ENCODE measurements at places on chromosomes 5 and 9.

DNA sequence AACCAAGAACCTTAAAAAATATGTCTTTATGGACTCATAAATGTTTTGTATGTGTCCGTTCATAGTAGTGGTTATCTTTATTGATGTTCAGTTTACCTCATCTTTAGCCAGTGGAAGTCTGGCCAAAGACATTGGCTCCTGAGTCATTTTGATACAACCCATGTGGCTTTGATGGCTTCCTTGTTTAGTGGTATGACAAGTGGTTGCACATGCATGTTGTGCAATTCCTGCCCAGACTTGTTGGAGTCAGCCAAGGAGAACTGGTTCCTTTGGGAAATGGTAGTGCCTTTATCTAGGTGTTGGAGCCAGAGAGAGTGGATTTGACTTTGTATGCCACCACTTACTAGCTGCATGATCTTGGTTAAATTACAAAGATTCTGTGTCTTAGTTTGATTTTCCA is 94.3 kb downstream of the RPS23 start:
- no peak for DNase-seq

GRCh38 chr9:18976709-18977531 is 56.1 kb downstream of the SAXO1 start:
- peak; percentile 41 for DNase-seq

GRCh38 chr5:174655351-174655750 is 69.0 kb upstream of the MSX2 start:
- DNase-seq: no peak

GRCh38 chr9:20297646-20298084 is 324.6 kb downstream of the MLLT3 start:
- no peak for DNase-seq

GRCh38 chr5:116388564-116389258 is 185.9 kb downstream of the SEMA6A start:
- DNase-seq: no peak

GRCh38 chr5:142411656-142412425 is 87.0 kb upstream of the SPRY4 start:
- no peak for DNase-seq

- no peak for DNase-seq
These were observed 140.1 kb downstream of the COX7C start for GRCh38 chr5:86757824-86758223.

DNA sequence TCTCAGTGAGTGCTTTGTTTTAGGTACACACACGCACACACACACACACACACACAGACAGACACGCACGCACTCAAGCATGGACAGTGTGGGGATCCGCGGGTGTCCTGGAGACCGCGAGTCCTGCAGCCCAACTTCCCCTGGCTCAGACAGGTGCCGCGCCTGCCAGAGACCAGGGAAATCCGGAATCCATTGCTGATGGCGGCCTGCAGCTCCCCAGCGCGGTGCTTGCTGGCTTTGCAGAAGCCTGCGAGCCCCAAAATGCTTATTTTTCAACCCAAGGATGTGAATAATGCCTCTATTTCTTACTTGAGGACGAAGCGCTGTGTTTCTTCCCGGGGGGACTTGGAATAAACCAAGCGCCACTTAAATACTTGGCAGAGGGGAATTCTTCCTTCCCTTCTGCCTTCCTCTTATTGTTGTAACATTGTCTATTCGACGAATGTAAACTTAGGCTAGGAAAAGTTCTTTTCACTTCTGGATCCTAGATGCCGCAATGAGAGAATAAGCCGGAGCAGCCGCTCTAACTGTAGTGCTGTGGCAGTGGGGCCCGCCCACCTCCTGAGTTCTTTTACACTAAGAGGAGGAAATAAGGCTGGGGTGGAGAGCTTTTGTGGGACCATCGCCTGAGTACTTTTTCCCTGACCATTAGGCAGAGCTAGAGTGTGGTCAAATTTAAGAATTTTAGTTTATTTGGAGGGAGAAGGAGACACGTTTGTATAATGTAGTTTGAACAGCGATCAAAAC is 802 bp downstream of the ITGA2 start:
- no peak for DNase-seq

DNA sequence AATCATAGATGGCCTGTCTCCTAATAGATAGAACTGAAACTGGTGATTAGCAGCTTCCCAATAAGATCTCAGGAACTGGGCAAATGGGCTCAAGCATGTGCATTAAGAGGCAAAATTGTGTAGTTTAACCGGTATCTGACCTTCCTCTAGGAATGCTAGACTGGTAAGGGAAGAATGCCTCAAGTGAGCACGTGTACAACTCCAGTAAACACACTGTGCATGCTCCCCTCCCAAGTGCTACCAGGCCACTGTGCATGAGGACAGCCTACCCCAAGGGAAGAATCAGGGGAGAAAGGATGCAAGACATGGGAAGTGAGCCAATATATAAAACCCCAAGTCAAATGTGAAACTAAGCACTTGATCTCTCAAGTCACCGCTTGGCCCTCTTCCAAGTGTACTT is 1157.4 kb upstream of the CDH18 start:
- DNase-seq: no peak

DNA sequence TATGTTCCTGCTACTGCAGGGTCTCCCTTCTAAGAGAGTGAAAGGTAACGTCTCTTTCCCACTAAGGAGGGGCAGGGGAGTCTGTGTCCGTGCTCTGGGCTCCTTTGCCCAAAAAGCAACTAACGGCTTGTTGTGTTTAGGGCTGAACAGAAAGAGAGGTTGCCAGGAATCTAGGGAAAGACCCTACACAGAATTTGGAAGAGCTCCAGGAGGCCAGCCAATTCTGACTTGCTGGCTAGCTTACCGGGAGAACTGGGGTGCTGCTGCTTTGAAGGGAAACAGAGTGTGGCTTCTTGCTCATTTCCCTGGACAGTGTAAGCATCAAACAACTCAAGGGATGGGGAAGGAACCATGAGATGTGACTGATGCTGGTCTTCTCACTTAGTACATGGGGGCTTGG is 176.1 kb downstream of the GADD45G start:
- DNase-seq: no peak

DNA sequence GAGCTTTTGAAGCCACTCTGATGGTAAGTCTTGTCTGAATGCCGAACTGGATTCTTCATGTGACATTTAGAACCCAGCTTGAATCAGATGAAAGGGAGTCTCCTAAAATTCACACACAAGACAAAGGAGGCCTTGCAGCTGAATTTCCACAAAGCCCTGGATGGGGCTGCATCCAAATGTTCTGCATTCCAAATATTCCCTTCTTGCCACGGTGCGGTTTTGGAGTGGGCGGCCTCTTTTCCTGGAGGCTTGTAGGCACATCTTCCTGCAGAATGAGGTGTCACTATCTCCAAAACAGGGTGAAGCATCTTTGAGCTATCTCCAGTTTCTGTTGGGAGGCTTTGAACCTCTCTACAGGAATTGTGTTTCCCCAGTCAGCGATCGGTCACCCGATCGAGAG is 342.7 kb downstream of the ARHGEF28 start:
- DNase-seq: no peak

- DNase-seq: no peak
These were observed 1808.8 kb upstream of the ACO1 start for GRCh38 chr9:30575691-30576090.

GRCh38 chr9:76744336-76744735 is 19.9 kb upstream of the PCA3 start:
- DNase-seq: no peak

GRCh38 chr9:82254646-82255367 is 266.2 kb downstream of the SPATA31D1 start:
- no peak for DNase-seq

GRCh38 chr5:56607551-56607950 is 207.8 kb upstream of the MAP3K1 start:
- DNase-seq: no peak

DNA sequence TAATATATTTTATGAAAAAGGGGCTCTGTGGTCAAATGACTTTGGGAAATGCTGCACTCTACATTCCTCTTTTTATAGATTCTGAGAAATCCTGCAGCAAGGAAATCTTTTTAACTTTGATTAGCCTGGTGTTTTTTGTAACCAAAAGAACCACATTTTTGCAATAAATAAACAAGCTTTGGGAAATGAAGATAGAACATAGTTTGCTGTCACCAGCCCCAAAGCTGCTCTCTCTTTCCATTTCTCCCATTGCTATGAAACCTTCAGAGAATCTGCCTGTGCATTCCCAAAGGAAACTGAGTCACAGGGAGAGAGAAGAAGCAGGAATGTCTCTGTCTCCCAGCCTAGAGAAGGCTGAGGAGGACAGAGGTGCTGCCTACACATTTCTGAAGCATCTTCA is 59.0 kb downstream of the COL15A1 start:
- no peak for DNase-seq

- no peak for DNase-seq
These were observed 144.0 kb upstream of the ZNF462 start for GRCh38 chr9:106718936-106719335.

- no peak for DNase-seq
These were observed 336.3 kb downstream of the IRX1 start for GRCh38 chr5:3931976-3932375.

- no peak for DNase-seq
These were observed 160.3 kb downstream of the HSD17B3 start for GRCh38 chr9:96141666-96142065.

DNA sequence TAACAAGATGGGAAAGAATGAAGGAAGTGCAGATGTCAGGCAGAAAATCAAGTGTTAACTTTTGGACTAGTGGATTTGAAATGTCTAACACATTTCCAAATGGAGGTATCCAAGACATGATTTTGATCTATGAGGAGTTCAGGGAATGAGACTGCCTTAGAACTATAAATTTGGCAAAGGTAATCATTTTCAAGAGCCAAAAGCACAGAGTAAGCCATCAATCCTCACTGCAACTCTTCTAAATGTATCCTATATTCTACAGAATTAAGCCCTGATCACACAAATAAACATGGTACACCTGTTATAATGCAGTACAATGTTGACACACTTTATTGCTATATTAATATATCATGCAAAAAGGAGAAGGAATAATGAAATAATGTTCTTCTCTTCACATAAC is 55.6 kb downstream of the SETX start:
- no peak for DNase-seq

GRCh38 chr9:112338561-112338960 is 5.1 kb upstream of the PTBP3 start:
- no peak for DNase-seq

- DNase-seq: no peak
These were observed 64.1 kb downstream of the SEMA6A start for GRCh38 chr5:116510517-116510916.

DNA sequence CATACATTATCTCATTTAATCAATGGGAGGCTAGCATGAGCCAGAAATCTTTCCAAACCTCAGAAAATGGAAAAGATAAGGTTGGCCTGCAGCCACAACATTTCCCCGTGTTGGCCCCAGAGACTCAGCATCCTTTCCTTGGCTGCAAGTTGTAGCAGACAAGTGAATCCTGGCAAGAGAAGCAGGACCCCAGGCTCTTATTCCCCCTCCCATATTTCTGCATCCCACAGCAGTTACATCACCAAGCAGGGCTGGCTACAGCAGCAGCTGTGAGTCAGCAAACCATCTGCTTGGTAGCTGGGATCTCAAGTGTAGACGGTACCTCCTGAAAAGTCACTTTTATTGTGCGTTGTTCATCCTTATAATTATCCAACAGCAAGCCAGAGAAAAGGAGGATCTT is 212.4 kb downstream of the GNA14 start:
- peak; percentile 70 for DNase-seq

- no peak for DNase-seq
These were observed 30.0 kb downstream of the ZCCHC7 start for GRCh38 chr9:37150415-37150814.

- no peak for DNase-seq
These were observed 65.0 kb downstream of the STX17 start for GRCh38 chr9:99971410-99971809.

- no peak for DNase-seq
These were observed 155.1 kb downstream of the ARSB start for GRCh38 chr5:78829811-78830527.

GRCh38 chr5:113267361-113267900 is 167.4 kb downstream of the TSSK1B start:
- DNase-seq: no peak

DNA sequence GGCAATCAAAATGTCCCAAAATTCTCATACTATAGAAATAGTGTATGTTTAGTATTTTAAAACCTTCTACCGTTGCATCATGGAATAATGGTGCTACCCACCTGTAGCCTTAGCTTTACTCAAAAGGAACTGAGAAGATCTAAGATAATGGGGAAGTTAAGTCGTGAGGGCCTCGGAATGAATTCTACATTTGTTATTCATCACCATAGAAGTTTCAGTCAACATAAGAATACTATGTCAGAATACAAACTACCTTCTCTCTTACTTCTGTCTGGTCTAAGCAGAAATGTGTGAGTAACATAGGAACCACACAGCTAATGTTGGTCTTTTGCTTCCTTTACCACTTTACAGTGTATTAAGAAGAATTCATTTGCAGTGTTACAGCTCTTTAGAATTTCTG is 43.2 kb downstream of the RFK start:
- no peak for DNase-seq

DNA sequence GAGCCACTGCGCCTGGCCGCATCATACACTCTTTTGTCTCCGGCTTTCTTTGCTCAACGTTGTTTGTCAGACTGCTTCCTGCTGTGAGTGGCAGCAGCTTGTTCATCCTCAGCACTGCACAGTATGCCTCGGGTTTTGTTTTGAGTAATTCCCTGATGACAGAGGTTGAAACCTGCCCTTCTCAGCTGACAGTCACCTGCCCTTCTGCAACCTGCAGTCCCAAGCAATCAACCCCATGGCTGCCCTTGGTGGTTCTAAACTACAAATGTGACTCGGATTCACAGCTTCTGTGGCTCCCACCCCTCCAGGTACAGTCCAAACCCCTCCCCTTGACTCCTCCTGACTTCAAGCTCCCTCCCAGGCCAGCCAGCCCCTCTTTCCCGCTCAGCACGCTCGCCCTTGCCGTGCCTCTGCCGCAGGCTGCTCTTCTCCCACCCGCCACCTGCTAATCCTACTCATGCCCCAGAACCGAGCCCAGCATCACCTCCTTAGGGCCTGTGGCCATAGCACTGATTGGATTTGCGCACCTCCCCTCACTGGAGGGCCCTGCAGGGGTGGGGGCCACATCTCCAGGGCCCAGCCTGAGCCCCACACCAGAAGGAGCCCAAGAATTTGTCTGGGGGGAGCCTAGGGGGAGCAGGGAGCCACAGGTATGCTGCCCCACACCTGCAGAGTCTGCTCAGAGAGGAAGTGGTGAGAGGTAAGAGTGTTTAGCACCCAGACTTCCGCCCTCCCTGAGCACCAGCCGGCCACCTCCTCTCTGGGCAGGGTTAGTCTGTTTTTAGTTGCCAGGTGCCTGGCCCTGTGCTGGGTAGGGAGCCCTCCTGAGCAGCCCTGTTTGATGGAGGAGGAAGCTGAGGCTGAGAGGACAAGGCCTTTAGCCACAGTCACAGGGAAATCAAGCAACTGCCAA is 10.1 kb downstream of the EEIG1 start:
- no peak for DNase-seq

DNA sequence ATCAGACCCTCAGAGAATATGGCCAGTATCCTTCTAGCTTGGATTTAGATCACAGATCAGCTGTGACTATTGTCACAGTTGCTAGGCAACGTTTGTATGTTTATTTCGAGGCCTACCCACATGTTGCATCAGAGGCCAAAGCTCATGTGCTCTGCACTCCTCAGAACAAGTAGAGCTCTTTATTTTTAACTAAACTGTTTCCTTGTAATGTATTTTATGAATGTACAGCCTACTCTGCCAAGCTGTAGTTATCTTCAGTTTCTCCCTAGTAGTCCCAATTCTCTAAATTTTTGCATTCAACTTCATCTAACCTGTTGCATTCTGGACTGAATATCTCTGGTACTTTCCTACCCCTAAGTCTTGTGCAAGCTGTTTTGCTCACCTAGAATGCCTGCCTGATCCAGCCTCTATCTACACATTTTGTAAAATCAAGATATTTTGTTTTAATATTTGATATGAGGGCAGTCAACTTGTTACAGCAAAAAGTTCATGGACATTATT is 52.8 kb downstream of the CAST start:
- DNase-seq: peak; percentile 55
